ENCODE measurements at places on chromosomes 3 and 15.
A peak's percentile ranks its signal among the peaks of the same experiment; 100 is the strongest.

DNA sequence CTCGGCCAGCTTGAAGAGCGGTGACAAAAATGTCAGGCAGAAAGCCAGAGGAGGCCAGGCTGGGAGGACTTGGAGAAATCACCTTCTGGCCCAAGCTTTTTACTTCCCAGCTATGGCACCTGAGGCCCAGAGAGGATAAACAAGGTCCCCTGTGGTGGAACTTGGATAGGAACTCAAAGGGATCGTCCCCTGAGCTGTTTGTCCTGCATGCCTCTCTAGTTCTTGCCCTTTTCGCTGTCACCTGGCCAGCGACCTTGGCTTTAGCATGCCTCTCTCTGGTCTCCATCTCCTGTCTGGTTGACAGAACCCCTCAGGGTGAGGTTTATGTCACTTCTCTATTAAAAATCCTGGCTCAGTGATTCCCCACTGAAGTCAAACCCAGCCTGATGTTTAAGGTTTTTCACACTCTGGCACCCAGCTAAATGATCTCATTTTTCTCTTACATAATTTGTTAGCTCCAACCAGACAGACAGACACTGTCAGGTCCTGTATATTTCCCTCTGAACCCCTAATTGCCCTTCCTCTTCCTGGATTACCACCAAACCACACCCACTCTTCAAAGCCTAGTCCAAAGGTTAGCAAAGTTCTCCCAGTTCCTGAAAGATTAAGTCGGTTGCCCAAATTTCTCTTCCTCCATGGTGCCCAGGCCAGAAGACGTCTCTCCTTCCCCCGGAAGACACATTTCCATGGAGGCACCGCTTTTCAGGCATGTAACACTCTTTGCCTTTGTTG, 169.1 kb downstream of the FAM43A start:
- DNase-seq: no peak

- DNase-seq: no peak
Measured at GRCh38 chr15:64690008-64690407, 85.4 kb downstream of the RBPMS2 start.

DNA sequence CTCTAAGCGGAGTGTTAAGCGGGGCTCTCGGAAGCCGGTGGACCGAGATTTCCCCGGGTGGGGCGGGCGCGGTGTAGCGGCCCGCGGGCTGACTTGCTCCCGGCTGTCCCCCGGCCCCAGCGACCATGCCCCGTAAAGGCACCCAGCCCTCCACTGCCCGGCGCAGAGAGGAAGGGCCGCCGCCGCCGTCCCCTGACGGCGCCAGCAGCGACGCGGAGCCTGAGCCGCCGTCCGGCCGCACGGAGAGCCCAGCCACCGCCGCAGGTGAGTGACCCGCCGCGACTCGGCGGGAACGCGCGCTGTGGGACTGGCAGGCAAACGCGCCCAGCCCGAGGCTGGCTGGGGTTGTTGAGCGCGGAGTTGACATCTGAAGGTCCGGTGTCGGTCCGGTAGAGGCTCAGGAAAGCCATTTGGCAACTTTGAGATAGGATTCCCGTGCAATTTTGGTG, 1.3 kb downstream of the SMC4 start:
- DNase-seq: no peak

DNA sequence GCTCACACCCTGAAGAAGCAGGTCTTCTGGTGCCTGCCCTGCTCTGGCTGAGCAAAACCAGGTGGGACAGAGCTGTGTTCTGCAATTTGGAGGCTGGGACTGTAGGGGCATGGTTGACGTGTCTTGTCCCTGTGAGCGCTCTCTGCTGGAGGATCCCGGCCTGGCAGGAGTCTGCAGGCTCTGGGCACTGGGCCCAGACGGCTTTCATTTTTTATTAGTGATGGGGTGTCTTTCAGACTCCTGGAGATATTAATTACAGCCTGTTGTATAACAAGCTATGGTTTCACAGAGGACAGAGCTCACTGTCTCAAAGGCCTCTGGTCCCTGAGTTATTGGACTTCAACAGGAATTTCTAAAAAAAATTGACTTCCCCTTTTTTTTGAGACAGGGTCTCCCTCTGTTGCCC, 29.5 kb upstream of the ZNF710 start:
- peak; percentile 8 for DNase-seq

DNA sequence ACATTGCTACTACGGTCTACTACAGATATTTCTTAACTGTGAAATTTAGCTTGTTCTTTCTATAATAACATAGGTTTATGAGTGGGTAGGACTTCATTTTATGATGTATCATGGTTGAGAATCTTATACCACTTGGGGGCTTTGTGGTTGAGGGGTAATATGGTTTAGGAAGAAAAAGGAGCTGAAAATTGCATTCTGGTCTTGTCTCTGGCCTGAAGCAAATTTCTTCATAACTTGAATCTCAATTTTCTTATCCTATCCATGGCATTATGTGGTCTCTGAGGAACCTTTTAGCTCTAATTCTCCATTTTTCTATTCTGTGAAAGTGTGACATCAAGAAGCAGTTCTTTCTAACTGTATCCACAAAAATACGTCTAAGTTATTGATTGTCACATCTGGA, 341.0 kb downstream of the SOX2 start:
- DNase-seq: no peak

GRCh38 chr3:116111765-116112164, 333.5 kb downstream of the LSAMP start:
- DNase-seq: no peak

GRCh38 chr15:48678851-48679250, 33.3 kb upstream of the FBN1 start:
- DNase-seq: no peak

DNA sequence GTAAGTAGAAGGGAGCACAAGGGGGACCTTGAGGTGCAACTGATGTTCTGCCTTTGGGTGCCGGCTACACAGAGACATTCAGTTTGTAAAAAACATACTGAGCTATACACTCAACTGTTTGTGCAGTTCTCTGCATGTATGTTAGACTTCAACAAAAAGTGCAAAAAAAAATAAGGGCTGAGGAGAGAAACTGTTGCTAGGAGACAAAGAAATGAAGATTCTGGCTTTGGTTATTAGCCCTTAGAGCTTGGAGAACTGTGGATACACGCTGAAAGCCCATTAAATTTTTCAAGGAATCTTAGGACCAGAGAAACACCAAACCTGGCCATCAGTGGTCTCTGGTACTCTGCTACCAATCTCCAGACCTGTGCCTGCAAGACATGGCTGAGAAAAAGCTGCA, 207.6 kb upstream of the NSMCE3 start:
- no peak for DNase-seq

DNA sequence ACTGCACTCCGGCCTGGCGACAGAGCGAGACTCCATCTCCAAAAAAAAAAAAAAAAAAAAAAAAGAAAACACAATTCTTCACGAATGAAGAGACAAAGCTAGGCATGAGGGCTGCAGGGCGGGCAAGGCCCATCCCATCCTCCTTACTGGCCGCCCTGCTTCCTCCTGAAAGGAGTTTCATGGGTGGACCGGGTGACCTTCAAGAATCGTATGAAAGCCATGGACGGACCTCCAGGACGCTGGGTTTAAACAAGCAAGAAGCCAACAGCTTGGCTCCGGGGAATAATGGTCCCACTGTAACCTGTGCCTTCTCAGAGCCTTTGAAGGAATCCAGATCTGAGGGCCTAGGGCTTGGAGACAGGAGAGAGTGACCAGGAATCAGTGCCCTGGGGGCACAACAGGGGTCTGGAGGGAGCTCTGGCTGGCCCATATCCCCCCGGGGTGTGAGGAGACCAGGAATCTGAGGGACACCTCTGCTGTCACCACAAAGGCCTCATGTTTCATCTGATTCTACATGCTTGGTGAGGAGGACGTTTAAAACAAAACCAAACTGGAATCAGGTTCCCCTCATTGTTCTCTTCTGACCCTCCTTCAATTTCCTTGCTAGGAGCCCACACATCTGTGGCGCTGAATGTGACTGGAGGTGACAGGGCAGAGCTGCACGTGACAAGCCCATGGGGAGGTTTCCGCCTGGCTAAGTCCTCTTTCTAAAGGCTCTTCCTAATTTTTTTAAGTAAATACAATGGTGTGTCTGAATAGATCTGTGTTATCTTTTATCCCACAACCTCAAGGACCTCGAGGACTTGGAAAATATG, 46.1 kb downstream of the WHAMM start:
- DNase-seq: no peak

DNA sequence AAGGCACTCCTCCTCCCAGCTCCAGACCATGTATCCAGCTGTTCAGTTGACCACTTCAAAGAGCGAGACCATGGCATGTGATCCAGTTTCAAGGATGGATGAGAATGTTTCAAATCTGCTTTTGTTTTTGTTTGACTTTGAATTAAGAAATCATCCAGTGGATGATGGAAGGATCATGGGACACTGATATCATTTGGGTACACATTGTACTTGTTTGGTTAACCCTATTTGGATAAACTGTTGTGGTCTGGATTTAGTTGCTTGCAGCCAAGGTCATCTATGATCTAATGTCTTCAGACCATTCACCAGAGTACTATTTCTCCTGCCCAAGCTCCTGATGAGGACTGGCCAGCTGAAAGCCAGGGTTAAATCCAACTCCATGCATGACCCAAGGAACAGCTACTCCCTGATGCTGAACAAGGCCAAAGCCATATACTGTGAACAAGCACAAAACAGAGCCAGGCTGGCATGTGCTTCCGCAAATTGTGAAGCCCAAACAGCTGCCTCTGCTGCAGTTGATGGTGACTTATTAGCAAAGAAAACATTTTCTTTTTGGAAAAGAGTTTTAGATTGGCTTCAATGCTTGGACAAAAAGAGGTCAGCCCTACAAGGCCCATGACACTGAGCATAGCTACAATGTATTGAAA, 5.2 kb upstream of the ADAMTS17 start:
- no peak for DNase-seq

DNA sequence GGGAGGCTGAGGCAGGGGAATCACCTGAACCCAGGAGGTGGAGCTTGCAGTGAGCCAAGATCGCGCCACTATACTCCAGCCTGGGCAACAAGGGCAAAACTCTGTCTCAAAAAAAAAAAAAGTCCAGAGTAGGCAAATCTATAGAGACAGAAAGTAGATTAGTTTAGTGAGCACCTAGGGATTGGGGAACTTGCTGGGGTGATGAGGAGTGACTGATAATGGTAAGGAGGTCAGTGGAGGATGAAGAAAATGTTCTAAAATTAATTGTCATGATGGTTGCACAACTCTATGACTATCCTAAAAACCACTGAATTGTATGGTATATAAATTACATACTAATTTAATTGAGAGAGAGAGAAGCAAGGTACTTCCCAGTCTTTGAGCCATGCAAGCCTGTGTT, 27.8 kb upstream of the LYZL4 start:
- DNase-seq: no peak

DNA sequence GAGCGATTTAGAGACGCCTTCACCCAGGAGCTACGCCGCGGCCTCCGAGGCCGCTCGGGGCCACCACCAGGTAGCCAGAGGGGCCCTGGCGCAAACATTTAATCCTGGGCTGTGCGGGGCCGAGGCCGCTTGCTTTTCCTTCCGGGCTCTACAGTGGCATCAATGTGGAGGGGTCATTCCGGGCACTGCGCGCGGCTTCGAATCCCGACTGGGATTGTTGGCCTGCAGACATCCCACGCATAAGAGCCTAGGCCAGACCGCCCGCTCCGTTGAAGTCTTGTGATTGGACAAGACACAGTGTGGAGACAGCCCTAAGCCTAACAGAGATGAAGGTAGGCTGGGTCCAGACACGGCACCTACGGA, 568 bp upstream of the NCBP2 start:
- no peak for DNase-seq
